Muscle of back (tissue), 13 donors: ENCODE measurements at places on chromosomes 5 and 9.

DNA sequence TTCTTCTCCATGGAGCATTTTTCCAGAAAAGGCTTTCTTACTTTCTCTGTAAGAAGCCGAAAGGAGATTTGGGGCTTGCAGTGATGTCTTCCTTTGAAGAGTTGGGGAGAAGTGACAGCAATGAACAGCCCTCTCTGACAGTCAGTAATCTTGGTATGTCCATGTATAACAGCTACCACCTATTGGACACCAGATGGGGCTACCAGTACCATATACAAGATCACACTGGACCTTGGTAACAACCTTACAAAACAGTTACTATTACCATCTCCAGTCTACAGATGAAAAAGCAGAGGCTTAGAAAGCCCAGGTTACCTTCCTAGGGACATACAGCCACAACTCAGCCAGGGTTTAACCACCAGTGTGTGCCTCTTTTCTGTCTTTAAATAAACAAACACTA, 272.7 kb upstream of the TRPC7 start:
- no peak for DNase-seq

GRCh38 chr5:152978141-152978835, 512.2 kb upstream of the GRIA1 start:
- no peak for DNase-seq

DNA sequence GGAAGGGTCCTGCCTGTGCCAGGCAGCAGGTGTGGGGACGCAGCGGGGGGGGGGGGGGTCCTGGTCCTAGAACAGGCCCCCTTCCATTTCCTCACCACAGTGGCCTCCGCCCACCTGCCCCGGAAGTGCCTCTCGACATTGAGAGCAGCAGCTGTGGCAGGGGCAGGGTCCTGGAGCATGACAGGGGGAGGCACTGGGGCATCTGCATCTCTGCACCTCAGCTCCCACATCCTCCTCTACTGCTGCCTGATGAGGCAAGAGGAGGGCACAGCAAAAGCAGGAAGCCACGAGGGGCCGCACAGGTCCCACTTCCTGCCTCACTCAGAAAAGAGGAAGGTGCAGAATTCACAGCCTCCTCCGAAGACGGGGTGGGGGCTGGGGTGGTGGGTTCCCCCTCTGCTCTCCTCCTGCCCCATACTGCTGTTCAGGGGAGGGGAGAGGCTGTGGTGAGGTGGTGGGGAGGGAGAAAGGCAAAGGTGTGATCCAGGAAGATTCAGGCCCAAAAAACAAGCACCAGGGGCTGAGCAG, 14.8 kb downstream of the AKNA start:
- DNase-seq = no peak

DNA sequence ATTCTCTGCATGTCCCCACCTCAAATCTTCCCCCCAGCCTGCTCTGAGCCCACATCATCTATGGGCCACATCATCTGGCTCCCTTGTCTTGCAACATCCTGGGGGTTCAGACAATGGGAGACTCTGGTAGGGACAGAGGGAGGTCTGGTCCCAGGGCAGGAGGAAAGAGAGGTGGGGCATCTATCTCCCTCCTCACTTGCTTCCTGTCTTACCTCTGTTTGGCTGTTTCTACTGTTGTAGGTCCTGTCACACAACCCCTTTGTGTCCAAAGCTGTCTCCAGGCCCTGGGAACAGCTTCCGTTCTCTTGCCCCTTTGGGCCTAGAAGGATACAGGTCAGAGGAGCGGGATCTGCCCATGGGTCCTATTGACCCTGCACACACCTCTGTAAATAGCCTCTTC, 227.2 kb downstream of the NSG2 start:
- no peak for DNase-seq

GRCh38 chr9:137814841-137815240, 62.7 kb upstream of the CACNA1B start:
- DNase-seq = no peak

DNA sequence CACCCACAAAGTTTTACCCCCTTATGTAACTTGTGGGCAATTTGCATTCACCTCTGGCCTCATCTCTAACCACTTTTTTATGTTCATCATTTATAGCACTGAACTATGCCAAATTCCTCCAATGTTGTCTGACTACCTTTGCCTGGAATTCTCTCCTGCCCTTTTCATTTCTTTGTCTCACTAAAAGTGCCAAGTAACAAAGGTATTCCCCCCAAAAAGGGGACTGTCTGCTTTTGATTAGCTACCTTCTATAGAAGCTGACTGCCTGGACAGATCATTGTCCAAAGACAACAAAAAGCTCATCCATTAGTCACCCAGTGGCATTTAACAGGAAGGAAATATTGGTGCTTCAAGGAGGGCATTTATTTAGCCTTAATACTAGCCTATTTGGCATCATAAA, 189.9 kb upstream of the VCAN start:
- no peak for DNase-seq

- DNase-seq = no peak
Observed at GRCh38 chr9:13732290-13732689, 452.8 kb upstream of the MPDZ start.

DNA sequence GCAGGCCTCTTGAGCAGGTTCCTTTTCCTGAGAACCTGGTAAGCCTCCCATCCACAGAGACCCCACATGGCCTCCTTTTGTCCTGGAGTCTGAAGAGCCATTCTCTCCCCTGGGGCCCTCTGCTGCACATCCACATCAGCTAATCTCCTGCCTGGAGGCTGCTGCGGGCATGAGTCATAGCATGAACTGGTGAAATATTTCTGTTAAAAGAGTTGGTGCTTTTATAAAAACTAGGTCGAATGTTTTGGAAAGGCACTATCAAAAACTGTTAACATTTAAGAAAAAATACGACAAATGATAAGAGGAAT, 399.4 kb downstream of the CTNND2 start:
- DNase-seq = no peak

- DNase-seq = peak; percentile 70
Observed at GRCh38 chr9:108225149-108225800, 630.5 kb downstream of the ACTL7B start.

GRCh38 chr9:129439242-129439641, 181.7 kb downstream of the C9orf50 start:
- no peak for DNase-seq

DNA sequence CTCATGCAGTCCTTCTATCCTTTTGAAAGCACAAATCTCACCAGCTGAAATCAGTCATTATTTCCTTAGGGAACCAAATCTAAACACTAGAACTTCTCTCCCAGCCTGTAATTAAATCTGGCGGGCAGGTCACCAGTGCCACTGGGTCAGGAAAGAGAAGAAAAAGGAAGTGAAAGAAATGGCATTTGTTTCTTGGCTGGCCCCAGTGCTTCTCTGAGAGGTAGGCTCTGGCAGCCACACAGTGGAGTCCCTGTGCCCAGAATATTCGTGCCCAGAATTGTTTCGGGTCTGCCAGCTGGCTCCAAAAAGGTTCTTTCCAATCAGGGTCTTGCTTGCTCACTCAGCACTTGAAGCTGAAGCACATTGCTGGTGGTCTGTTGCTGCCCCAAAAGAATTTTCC, 133.9 kb upstream of the MTAP start:
- DNase-seq = no peak

DNA sequence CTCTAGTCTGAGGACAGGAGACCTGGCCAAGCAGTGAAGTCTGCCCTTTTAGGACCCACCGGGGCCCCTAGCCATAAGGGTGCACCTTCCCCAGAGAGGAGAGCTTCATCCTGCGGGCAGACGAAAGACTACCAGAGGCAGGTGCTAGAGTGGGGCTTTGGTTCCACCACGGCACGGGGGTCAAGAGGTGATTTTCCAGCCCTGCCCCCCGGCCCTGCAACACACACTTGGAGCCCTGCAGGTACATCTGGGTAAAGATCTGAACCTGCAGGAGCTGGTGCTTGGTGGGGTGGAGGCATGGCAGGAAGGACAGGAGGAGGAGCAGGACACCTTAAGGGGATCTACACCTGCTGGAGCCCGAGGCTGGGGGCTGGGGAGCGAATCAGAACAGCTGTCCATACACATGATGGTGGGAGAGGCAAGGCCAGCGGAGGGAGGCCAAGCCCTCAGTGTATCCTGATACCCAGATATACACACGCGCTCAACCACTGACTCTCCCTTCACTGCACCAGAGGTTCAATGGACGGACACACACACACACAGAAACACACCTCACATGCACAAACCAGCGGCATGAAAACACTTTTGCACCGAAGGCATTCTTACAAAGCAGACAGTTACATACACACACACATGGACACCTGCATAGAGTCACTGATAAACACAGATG, 98.4 kb upstream of the MVB12B start:
- no peak for DNase-seq

DNA sequence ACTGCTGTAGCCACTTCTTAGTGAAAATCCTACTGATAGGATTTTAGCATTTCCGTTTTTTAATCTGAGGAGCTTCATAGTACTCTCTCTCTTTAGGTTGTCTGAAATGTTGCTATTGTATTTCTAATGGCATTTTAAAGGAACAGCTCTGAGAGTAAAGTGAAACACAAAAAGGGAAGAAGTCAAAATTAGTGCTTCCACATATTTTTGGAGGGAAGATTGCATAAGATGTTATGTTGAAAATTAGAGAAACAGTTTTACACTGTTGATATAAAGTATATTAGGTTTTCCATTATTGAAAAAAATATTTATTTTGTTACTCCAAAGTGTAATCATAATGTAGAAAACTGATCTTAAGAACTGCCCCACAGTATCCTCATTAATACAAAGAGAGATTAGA, 525.1 kb downstream of the TAF11L14 start:
- no peak for DNase-seq

GRCh38 chr9:71908825-71909224, 2.2 kb downstream of the ABHD17B start:
- no peak for DNase-seq

DNA sequence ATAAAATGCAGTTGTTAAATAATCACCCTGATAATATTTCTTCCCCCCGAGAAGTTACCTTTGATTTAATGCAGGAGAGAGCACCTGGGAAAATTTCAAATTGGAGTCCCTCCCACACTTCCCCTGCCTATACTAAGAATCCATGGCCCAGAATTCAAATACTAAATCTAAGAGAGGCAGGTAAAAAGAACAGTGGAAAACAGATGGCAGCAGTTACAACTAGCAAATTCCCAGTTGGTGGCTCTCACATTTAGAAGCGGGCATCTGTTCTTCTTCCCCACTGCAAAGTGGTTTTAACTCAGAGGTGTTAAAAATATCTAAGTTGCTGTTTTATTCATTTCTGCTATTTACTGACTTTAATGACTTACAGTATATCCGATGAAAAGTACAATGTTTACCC, 210.4 kb upstream of the ELAVL2 start:
- no peak for DNase-seq

- no peak for DNase-seq
Observed at GRCh38 chr9:4197548-4197947, 102.3 kb downstream of the GLIS3 start.

GRCh38 chr5:67520161-67520908, 323.7 kb upstream of the CD180 start:
- DNase-seq = peak; percentile 47

- DNase-seq = no peak
Observed at GRCh38 chr5:59128646-59129290, 545.9 kb downstream of the RAB3C start.

DNA sequence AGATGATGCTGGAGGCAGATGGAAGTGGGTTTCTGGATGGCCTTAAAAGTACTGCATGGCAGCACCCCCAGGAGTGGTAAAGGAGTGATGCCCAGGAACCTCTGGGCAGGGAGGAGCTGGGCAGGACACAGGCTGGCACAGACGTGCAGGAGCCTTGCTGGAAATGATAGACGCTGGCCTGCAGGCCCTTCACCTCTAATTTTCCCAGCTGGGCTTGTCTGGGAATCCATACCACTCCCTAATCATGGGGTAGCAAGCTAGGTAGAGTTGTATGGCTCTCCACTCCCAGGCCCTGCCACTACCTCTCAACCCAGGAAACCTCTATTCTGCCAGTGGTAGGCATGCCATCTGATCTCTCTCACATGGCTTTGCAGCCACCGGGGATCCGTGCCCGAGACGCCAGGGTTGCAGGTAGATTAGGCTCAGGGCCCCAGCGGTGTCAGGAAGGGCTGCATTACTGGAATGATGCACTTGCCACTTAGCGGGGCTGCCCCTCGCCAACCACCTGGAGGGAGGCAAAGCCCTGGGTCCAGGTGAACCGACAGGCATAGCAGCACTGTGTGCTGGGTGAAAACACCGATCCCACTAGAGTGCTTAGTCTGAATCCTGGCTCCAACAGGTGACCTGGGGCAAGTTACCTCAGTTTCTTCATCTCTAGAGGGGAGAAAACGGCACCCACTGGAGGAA, 79.6 kb upstream of the SLC25A51 start:
- DNase-seq = no peak

- DNase-seq = no peak
Observed at GRCh38 chr5:78660401-78660800, 11.8 kb upstream of the LHFPL2 start.

GRCh38 chr9:120946259-120946658, 19.7 kb upstream of the TRAF1 start:
- no peak for DNase-seq

GRCh38 chr5:72183101-72183520, 75.8 kb downstream of the MAP1B start:
- no peak for DNase-seq

DNA sequence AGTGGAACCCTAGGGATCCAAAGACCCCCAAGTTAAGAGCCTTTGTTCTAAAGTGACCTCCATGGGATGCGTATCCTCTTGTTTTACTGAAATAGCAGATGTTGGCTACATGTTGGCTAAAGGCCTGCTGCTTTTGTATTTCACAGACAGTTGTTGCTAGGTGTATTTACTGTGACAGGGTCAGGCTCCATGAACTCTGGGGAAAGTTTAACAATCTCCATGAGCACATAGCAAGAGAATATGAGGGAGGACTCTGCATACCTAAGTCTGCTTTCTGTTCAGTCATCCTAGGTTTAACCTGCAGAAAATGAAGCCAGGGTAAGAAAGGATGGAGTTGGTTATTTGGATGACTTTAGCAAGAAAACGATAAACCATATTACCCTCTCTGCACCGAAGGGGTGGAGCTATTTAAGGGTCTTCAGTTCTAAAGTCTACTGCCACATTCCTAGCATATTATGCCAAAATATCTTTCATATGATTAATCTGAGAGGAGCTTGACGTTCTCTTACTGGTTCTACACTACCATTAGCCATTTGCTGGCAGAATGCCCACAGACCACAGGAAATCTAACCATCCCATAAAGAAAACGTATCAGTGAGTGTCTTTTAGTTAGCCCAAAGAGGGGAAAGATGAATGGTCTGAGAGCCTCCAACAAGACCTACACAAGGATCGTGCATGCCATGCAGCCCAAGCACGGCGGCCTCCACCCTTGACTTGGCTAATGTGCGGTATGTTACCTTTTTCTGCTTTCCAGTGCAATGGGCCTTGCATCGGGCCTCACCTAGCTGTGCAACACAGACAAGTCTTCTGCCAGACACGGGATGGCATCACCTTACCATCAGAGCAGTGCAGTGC, 127.8 kb downstream of the SAXO1 start:
- peak; percentile 71 for DNase-seq

GRCh38 chr9:35424356-35425352, 65.3 kb upstream of the RUSC2 start:
- no peak for DNase-seq
